ENCODE measurements at places on chromosomes 11 and 22.

DNA sequence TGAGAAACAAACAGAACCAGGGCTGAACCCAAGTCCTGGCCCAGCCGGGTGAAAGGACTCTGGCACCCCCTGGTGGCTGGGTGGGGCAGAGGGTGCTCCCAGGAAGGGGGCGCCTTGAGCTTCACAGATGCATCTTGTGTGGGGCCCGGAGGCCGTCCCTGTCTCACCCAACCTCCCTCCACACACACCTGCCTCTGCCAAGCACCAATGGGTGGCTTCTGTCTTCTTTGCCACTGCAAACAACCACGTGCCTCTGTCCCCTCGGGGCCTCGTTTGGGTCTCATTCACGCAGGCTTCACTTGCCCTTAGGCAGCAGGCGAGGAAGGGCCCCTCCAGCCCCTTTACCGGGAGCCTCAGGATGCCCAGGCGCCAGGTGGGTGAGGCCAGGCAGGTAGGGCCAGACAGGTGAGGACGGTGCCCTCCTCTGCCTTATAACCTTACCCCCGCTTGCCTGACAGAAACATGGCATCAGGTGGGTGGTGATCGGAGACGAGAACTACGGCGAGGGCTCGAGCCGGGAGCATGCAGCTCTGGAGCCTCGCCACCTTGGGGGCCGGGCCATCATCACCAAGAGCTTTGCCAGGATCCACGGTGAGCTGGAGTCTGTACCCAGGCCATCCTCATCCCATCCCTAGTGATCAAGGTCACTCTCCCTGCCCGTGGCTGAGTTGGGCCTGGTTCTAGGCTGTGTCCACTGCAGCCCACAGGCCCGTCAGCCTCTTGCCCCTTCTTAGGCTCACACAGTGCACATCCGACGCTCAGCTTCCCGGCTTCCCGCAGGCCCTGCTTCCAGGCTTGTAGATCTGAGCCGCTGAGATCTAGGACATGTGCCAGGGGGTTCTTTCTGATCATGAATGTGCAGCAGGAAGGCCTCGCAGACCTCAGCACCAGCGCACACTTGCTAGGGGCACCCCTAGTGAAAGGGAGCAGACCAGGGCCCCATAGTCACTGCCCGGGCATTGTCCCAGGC lies 17.2 kb downstream of the POLR3H start:
- DNase-seq, result no peak

- peak; percentile 89 for DNase-seq
Measured at GRCh38 chr22:38881997-38882879, 10.2 kb upstream of the CBX6 start.

DNA sequence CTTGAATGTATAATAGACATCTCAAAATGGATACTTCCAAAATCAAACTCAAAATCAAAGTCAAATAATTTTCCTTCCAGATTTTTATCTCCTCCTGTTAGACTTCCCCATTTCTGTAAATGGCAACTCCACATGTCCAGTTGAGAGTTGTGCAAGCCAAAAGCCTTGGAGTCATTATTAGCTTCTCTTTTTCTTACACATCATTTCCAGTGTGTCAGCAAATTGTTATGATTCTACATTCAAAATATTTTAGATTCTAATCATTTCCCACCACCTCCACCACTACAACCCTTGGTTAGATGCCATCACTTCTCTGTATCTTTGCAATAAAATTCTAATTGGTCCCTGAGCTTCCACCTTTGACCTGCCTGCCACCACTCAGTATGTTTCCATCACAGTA lies 155.7 kb downstream of the CNTN5 start:
- no peak for DNase-seq

DNA sequence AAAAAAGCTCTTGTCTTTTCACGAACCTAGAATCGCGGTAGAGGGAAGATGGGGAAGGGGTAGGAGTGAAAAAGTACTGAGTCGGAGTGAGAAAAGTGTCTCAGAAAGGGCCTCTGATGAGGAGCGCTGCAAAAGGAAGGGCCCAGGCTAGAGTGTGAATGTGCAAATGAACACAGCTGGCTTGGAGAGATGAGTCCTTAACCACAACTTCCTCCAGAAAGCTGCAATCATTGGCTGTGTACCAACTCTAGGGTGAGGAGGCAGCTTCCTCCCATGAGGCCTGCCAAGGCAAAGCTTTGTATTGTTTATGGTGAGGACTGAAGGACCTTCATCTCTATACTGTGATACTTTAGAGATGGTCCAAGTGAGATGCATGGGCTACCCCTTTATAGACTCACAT lies 566.9 kb upstream of the ANO5 start:
- peak; percentile 54 for DNase-seq

DNA sequence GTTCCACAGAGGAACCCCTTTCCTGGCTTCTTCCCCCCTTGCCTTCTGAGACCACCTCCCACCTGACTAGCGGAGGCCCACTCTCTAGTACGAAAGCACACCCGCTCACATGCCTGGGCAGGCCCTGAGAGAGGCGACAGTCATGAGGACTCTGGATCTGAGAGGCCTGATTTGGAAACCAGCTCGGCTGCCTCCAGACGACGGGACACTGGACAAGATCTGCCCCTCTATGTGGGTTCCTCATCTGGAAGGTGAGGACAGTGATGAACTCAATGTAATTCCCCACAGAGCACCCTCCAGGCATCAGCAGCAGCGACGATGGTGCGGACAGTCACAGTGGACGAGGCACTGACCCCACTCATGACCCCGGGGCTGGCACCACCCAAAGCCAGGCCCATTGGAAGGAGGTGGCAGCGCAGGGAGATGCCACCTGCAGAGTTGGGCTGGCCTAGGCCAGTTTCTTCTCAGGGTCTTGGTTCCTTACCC lies 7.5 kb downstream of the SULT4A1 start:
- DNase-seq, result peak; percentile 66

DNA sequence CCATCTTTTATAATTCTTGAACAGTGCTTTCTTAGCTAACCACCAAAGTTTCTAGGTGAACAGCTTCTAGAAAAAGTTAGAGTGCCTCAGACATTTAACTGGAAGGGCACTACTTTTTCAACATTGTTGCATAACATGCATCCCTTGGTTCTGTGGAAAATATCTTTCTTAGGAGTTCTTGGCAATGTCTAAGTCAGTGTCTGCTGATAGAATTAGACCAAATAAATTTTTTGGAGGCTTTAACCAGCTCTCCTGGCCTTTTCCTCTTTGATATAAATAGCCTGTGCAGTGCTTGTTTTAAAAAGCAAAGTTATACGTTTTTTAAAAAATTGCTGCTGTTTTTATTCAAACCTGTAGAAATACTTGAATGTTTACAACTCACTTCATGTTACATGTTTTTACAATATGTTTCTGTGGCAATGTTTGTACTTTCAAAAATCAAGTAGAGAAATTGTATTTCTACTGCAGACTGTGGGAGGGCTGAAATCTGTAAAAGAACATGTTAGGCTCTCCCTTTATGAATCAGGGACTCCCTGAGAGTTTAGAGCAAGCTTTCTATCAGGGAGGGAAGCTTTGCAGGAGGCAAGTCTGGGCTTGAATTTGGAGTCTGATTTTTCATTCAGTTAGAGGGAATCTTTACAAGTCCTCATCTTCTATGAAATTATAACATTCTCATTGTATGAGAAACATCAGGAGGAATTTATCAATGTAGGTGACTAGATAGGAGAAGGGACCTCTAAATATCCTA lies 16.3 kb upstream of the PANX1 start:
- no peak for DNase-seq

- DNase-seq, result no peak
Measured at GRCh38 chr22:41912338-41913039, 2.4 kb downstream of the SHISA8 start.

GRCh38 chr11:116725434-116726221 lies 47.2 kb downstream of the BUD13 start:
- DNase-seq, result peak; percentile 50

DNA sequence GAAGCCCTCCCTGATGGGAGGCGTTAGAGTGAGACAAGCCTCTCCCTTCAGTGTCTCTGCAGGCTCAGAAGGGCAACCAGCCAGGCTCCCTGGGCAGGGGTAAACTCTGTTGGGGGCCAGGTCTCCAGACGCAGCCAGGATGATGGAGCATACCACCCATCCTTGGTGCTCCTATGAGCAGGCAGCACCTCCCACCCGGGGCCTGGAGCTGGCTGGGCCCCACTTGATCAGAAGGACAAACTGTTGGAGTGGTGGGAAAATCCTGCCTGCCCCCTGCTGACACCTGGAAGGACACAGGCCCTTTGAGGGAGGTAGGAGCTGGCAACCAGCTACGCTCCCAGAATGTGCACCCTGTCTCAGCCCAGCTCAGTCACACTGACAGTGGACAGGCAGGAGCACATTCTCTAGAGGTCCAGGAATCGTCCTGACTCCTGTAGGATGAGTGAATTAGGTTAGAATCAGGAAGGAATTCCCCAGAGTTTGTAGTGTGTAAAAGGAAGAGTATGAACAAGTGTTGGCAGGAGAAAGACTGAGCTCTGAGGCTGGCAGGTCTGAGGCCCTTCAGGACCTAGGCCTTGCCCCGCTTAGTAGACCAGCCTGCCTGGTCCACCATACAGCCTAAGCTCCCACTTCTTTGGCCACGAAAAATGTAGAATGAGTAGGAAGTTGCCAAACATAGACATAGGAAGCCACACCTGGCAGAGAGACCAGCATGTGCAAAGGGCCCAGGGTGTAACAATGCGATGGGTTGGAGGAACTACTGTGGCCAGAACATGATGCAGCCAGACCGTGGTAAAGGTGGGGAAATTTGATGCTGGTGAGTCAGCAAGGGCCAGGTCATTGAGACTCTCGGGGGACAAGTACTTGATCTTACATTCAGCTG lies 19.1 kb downstream of the ARHGEF17 start:
- no peak for DNase-seq

DNA sequence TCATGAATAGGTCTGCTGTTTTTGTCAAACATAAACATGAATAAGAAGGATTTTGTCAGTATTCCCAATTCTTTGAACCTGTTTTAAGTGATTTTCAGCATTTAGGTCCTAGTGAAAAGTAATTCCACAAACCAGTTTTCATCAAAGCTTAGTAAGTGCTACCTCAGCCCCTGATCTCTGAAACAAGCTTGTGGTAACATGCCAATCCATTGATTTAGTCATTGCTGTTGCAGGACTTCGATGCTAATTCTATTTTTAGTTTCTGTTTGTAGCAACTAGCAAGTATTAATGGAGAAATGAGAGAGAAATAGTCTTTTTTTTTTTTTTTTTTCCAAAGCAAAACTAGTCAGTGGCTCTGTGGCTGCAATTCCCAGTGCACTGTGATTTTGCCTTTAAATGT lies 91.4 kb downstream of the JRKL start:
- no peak for DNase-seq

DNA sequence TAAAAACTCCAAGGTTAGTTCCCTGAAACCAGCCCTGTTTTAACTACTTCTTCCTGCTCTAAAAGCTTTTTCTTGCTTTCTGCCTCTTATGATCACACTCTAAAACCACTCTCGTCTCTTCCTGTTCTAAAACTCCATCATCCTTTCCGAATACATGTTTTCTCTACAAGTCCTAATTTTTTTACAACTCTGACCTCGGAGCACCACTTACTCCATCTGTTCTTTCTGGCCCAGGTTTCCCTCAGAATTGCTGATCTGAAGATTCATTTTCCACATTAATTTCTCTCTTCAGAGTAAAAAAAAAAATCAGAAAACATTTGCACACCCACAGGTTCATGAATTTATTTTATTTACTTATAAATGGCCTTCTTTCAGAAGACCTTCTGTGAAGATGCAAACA lies 265.7 kb upstream of the CADM1 start:
- no peak for DNase-seq

- no peak for DNase-seq
Measured at GRCh38 chr11:104979839-104980238, 11.5 kb upstream of the CASP4 start.

GRCh38 chr11:106464728-106465127 lies 387.3 kb downstream of the AASDHPPT start:
- DNase-seq, result no peak

- DNase-seq, result no peak
Measured at GRCh38 chr11:10990637-10991193, 132.9 kb upstream of the ZBED5 start.

- DNase-seq, result no peak
Measured at GRCh38 chr11:78180751-78181150, 7.7 kb downstream of the KCTD21 start.

DNA sequence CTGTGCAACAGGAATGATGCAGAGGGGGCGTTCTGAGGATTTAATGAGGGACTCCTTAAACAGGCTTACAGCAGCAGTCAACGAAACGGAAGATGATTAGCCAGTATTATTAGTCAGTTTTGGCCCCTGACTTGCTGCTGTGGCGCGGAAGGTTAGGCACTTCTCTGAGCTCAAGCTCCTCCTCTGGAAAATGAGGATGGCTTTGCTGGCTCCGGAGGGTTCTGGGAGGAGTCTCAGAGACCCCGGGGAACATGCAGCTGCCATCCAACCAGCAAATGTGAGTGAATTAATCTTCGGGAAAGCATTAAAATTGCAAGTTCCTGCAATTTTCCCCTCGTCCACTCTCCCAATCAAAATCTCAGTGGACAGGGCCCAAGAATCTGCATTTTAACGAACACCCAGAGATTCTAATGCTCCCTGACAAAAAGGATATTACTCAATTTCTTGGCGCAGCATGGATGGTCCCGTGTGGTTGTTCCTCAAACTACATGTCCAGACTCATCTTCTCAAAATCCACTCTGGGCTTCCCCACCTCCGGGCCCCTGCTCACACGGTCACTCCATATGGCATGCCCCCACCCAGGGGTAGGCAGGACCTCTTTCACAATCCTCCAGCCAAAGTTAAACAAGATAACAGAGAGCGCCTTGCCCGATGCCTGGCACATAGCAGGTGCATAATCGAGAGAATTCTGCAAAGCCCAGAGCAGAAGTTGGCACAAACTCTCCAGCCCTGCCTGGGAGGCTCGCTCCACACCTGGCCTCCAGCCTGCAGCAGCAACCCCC lies 6.4 kb downstream of the ELFN2 start:
- DNase-seq, result no peak

DNA sequence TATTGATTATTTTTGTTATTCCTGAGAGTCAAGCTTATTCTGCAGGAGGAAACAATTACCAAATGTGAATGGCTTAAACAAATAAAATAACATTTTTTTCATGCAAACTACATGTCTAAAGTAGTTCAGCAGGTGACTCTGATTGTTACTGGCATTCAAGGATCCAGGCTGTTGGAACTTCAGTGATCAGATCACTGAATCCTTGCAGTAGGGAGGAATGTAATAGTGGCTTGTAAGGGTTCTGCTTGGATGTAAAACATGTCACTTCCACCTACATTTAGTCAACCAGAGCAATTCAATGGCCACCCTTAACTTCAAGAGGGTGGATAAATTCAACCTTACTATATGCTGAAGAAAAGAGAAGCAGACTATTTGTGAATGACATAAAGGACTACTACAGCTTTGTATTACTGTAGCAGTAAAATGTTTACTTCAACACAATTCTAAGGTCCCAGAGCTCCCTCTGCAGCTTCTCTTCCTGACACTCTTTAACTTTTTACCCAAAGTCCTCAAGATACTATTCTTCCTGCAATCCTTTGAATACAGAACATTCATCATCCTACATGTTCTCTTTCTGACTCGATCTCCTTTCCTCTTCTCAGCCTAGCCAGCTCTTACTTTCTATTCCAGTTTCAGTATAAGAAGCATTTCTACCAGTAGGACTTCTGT lies 284.0 kb downstream of the LRRC4C start:
- DNase-seq, result no peak

DNA sequence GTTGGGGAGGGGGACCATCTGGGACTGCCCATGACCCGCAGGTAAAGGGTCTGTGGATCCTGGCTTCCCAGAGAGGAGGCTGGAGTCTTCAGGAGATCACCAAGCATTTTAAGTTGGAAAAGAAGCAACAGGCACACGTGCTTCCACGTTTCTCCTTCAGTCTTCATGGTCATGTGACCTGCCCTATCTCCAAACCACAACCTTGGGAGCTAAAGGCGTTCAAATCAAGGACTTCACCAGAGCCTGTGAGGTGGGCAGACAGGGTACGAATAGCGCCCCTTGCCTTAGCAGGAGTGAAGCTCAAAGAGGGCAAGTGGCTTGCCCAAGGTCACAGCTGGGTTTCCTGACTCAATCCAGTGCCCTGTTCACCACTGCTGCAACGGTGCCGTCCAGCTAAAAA lies 6.7 kb downstream of the TMEM184B start:
- no peak for DNase-seq
